ENCODE measurements at places on chromosomes 1 and 21.

GRCh38 chr1:3986686-3987218 lies 86.7 kb upstream of the C1orf174 start:
- no peak for DNase-seq

GRCh38 chr1:156134716-156135435 lies 18.5 kb upstream of the SEMA4A start:
- no peak for DNase-seq

- no peak for DNase-seq
These were observed 69.5 kb downstream of the DNM3 start for GRCh38 chr1:171910786-171911185.

GRCh38 chr1:162353078-162353477 lies 23.6 kb downstream of the SPATA46 start:
- DNase-seq, result no peak

DNA sequence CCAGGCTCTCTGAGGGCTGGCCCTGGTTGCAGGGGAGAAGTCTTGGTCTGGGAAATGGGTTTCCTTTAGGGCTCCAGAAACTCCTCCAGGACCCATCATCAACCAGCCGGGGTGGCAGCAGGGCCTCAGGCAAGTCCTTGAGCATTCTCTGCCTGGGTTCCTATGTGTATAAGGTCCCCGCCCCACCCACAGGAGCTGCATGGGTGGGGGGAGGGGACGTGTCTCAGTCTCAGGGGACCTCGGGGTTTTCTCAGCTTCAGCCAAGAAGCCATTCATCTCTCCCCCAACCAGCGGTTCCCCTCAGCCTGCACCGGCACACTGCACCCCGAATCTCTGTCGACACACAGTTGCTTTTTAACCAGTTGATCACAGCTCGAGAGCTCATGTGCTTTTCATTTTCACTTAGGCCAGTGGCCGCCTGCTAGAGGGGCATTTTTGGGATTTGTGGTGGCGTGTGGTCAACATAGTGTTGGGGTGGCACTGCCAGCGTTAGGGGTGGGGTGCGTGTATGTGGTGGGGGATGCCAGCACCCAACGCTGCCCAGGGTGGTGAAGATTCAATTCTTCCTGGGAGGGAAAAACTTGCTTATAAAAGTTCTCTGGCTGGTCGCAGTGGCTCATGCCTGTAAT lies 6.5 kb downstream of the RUNX3 start:
- DNase-seq, result no peak

DNA sequence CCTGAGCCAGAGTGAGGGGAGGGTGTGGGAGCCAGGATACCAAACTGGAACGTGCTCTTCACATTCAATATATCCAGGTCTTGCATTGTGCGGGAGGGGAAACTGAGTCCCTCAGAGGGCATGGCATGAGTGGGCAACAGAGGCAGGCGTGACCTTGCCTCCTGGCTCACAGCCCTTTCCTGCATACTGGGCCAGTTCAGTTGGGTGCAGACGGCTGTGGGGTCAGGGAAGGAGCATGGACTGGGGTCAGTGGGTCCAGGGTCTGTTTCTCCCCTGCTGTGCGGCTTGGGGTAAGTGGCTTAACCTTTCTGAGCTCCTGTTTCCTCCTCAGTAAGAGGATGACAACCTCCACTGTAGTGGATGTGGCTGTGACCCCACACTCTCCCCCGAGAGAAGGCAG lies 16.6 kb downstream of the SERINC2 start:
- no peak for DNase-seq

DNA sequence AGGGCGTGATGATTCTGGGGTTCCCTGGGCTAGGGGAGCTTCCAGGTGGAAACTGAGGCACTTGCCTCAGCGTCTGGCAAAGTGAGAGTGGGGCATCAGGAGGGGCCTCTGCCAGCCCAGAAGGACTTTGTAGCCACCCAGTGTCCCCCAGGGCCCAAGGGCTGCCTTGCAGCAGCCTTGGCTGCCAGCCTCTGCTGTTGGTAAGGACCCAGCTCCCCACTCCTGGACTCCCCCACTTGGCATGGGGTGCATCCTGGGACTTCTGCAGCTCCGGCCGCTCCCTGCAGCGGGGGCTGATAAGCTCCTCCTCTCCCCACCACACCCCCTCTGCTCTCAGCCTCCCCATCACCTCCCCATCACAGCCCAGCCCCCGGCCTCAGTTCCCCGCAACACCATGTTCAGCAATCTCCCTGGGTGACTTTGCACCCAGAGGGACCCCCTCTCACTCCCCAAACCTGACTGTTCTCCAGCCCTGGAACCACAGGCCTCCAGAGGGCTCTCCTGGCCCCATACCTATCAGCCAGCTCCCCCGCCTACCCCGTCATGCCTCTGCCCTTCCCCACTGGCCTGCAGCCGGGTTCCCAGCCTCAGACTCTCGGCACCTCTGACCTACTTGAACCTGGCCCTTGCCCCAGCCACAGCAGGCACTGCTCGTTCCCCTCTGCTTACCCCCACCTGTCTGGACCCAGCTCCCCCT lies 113.0 kb downstream of the CRYAA start:
- DNase-seq, result no peak

DNA sequence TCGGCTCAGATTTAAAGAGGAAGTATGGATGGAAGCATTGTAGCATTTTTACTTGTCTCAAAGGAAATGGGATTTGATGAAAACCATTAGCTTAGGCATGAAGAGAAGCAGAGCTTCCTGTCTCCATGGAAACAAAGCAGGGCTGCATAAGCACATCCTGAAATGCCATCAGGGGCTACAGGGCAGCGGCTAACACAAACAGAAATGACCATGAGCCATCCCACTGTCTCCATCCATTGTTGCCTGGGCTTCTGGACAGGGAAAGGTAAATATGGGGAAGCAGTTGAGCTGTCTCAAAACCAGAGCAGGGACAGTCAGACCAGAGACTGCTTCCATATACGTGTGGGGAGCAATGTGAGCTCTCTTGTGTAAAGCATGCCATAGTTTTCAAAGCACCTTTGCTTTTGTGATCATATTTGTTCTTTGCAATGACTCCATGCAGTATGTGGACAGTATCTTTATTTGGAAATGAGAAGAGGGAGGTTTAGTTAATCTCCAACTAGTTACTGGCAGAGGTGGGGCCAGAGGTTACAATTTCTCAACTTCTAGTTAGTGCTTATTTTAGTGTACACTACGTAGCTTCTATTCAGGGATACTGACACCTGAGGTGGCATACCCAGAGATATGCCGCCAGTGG lies 176.1 kb downstream of the CACNA1E start:
- no peak for DNase-seq

GRCh38 chr1:234244482-234244881 lies 128.8 kb upstream of the COA6 start:
- DNase-seq, result no peak

DNA sequence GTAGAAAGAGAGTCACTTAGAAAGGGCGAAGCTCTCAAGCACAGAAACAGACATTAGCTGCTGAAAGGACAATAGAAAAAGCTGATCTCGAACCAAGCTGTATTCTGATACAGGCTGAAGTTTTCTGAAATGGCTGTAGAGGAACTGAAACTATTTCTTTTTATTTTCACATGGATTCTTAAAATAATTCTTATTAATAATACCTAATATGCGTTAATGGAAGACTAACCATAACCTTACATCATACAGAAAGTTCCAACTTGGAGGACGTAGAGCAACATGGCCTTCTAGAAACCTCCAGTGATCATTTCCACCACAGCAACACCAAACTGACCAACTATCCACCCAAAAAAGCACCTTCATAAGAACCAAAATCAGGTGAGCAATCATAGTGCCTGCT lies 52.8 kb upstream of the ACADM start:
- DNase-seq, result no peak

DNA sequence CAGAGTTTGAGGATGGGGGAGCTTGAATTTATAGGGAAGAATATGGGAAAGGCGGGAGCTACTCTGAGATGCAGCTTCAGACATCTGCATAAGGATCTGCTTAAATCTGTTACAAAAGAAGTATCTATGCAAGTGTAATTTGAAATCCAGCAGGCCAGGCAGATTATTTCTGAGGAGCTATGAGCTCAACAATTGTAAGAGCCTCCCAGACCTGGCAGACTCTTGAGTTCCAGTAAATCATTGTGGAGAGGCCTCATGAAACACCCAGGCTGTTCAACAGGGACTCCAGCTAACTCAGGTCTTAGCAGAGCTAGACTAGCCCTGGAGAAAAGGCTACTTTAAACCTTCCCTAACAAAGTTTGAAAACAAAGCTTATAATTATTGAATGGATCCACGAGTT lies 647.5 kb upstream of the CHRM3 start:
- DNase-seq, result no peak

DNA sequence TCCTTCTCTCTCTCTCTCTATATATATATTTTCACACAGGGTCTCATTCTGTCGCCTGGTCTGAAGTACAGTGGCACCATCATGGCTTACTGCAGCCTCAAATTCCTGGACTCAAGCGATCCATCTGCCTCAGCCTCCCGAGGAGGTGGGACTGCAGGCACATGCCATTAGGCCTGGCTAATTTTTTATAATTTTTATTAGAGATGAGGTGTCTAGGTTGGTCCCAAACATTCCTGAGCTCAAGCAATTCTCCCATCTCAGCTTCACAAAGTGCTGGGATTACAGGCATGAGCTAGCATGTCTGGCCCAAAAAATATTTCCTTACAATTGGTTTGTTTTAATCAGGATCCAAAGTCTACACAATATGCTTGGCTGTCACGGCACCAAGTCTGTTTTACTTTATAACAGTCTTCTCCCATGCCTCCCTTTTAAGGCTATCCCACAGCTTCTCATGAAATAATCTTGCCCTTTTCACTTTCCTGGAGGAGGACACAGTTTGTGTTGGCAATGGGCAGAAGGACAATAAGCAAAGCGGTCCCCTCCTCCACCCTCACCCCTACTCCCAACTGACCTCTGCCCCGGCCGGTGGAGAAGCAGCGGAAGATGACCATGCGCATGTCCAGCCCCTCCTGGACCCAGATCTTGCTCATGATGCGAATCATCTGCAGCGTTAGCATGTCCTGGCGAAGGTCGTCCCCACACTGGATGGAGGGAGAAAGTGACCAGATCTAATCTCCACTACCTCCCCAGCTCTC lies 28.2 kb upstream of the PPP1R15B start:
- no peak for DNase-seq

DNA sequence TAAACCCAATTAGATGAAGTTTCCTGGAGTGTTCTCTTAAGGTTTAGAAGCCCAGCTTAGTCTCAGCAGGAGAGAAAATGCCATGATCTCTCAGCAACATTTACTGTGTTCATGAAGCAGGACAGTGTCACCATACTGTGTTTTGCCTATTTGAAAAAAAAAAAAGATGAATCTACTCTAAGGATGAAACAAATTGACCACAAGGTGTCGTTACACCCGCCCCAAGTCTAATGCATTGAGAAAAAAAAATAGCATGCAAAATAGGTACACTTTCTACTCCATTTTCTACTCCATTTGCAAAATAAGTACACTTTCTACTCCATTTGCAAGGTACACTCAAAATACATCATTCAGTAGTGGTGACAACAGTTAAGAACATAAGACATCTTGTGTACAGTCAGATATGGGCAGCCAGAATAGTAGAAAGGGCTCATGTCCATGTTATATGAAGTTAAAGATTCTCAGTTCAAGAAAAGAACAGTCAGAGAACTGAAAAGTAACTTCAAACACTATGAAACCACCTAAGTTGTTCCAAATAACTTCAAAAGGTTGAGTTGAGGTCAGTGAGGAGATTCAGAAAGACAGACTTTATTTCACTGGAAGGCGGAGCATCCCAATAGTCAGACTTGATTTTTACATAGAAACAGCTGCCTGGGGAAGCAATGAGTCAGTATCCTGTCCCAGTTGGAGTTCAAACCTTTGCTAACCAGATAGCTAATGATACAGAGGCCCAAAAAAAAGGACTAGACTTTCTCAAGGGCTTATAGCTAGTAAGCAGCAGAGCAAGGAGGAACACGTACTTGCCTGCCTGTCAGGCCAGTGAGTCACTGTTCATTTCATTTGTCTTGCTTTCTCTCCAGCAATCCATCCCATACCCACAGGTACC lies 13.3 kb downstream of the PLPPR5 start:
- peak; percentile 72 for DNase-seq

DNA sequence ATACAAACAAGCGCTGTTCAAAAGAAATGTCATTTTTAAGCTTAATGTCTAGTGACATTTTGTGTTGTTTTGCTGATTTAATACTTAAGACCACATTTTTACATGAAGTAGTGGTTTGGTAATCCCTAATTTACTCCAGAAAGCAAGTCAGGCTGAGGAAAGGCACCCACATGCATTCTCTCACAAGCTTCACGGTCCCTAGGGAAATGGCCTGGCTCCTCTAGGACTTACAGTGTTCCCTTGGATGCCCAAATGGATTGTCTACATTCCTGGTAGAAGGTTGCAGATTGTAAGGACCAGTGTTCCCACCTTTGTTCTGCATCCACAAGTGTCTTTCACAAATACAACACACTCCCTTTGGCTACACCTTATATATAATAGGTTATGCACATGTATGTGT lies 9.5 kb downstream of the GPSM2 start:
- DNase-seq, result no peak
